ENCODE measurements at places on chromosomes 7 and 10.

DNA sequence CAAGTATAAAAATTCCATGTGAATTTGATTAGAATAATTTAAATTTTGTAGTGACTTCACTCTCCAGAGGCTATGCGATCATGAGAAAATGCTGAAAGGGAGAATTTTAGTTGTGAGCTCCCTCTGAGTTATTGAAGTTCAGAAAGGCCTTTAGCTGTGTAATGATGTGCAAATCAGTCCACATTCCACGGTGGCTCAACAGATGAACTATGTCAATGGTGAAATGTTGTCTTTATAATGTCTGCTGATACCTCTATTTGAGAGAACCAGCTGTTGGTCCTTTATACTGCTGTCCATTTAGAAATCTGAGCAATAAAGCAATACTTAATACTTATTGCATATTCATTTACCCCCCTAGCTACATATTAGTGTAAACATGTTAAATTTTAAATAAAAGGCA lies 7.1 kb upstream of the ITGB8 start:
- no peak for DNase-seq

GRCh38 chr7:33862946-33863814 lies 42.2 kb upstream of the BMPER start:
- DNase-seq = no peak

DNA sequence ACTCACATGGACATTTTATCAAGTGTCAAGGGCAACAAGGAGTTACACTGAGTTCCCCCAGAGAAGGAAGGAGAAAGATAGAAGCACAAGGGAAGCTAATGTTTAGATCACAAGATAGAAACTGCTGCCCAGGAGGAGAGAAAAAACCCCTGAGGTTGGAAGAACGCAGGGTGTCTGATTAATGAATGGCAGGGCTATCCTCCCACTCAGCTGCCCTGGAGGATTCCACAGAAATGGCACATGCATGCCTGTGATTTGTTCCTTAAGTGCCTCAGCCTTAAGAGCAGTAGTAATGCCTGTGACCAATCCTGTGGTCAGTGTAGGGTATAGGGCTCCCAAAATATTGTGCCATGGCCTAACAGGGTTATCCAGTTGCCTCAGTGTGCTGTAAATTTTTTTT lies 20.2 kb downstream of the DNAJB9 start:
- no peak for DNase-seq

- DNase-seq = no peak
Observed at GRCh38 chr7:29858191-29858951, 52.1 kb downstream of the WIPF3 start.
